ENCODE measurements at places on chromosomes 6 and 20.
A peak's percentile ranks its signal among the peaks of the same experiment; 100 is the strongest.

- DNase-seq: no peak
These were observed 44.0 kb downstream of the VSTM2L start for GRCh38 chr20:37946946-37947345.

DNA sequence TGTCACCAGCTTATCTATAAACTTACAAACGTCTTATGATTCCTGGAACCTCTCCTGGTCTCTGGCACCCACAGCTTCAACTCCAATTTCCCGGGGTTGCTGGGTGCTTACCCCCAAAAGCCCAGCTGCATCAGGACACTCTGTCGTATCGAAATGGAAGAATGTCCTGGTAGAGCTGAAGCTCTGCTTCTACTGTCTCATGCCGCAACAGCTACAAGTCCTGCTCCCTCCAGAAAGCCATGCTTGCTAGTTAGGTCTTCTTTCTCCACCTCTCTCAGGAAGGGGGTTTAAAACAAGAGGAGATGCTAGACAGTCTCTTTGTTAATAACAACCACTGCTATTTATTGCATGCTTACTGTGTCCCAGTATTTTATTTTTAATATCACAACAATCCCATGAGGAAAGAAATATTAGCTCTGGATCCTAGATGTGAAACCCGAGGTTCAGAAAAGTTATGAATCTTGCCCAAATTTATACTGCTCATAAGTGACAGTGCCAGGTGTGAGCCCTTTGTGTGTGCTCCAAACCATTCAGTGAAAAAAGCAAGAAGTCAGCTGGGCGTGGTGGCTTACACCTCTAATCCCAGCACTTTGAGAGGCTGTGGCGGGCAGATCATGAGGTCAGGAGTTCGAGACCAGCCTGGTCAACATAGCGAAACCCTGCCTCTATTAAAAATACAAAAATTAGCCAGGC, 82.3 kb upstream of the GCM1 start:
- no peak for DNase-seq

DNA sequence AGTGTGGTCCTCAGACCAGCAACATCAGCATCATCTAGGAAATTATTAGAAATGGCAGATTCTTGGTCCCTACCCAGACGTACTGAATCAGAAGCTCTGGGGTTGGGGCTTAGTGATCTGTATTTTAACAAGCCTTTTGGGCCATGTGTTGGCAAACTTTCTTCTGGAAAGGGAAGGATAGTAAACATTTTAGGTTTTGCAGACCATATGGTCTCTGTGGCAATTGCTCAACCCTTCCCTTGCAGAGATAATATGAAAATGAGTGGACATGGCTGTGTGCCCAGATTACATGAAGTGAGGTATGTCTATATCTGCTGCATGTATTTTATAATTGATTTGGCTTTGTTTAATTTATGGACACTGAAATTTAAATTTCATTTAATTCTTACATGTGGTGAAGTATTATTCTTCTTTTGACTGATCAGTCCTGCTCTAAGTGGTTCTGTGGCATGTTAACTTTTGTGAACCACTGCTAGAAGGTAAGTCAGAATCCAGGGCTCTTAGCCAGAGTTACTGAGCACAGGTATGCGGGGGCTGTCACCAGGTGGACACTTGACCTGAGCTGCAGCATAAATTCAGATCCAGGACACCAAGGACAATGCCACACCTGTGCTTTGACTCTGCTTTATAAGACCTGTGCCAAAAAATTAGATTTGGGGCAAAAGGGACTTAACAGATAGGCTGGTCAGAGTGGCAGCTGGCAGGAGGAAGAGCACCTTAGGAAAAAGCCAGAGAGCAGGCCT, 43.2 kb downstream of the LY86 start:
- peak; percentile 17 for DNase-seq

DNA sequence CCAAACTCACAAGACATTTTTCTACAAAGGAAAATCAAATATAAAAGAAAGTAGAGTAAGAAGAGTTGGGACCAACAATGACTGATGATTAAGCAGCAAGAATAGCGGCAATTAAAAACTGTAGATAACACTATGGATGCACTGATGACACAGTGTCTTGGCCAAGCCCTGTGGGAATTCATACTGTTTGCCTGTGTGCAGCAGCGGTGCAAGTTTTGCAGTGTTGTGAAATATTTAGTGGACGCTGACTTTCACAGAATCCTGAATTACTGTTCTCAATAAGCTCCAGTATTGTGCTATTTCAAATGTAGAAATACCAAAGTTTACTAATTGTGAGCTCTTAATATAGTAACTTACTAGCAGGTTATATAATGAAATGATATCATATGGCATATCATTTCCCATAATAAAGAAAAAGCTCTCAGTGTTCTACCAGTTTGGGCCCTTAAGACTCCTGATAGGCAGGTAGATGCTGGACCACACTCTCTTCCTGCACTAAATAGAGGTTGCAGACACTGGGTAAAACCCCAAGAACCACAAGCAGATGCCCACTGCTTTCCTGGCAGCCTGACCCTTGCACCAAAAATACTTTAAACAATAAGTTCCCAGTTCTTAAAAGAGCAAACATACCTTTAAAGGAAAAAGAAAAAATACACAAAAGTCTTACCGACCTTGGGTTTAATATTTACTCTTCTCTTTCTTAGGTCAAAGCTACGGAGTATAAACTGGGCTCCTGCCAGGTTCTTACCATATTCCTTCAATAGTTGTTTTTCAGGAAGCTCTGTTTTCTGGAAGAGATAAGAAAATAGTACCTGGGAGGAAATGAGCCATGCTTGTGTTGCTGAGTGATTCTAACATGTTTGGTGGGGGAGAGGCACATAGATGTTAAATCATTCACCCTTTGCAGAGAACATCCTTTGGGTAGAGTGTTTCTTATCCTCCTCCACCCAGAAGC, 41.6 kb downstream of the ANKEF1 start:
- DNase-seq: peak; percentile 47

- no peak for DNase-seq
These were observed 12.1 kb downstream of the HIVEP2 start for GRCh38 chr6:142932889-142933288.

DNA sequence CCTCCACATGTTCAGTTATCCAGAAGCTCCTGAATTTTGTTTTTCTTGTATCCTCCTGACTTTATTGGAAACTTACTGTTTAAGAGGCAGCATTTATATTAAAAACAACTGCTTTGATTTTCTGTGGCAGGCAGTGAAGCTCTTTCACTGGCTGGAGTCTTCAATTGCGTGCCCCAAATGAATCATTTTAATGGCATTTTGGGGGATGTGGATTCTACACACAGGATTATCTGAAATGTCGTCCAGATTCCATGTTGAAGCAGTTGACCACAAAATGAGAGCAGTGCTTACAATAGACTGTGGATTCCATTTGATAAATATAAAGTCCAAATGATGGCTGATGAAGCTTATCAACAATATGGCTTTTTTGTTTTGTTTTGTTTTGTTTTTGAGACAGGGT, 41.0 kb upstream of the HIVEP1 start:
- peak; percentile 39 for DNase-seq

DNA sequence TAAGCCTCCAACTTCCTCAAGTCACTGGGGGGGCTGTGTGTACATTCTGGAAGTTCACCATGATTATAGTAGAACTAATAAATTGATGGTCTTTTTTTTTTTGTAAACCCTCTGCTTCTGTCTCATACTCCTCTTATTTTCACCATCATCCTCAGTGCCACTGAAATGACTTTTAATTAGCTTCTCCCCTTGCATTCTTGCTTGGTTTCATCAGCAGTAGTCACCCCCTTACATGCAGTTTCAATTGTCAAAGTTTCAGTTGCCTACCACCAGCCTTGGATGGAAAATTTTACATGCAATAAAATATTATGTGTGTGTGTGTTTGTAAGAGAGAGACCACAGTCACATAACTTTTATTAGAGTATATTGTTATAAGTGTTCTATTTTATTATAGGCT, 175.8 kb upstream of the BMP5 start:
- no peak for DNase-seq

DNA sequence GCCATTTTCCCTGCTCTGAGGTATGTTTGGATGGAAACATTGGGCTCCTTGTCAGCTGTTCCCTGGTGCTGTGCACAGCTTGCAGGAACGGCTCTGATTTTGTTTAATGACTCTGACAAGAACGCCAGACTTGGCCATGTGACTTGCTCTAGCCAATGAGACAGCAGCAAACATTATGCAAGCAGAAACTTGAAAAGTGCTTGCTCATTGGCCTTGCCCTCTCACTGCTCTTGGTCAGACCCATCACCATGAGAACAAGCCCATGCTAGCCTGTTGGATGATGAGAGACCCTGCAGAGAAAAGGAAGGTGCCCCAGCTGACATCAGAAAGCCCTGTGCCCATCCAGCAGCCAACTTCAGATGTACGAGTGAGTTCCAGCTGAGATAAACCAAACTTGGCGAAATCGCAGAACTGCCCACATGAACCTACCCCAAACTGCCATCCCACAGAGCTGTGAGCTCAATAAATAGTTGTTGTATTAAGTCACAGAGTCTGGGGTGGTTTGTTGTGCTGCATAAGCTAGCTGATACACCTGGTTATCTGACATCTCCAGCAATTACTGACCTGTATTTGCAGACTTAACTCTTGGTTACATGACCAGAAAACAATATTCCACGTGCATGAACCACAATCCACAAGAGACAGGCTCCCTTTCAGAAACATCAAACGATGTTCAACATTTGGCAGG, 96.9 kb downstream of the JPH2 start:
- DNase-seq: peak; percentile 93

DNA sequence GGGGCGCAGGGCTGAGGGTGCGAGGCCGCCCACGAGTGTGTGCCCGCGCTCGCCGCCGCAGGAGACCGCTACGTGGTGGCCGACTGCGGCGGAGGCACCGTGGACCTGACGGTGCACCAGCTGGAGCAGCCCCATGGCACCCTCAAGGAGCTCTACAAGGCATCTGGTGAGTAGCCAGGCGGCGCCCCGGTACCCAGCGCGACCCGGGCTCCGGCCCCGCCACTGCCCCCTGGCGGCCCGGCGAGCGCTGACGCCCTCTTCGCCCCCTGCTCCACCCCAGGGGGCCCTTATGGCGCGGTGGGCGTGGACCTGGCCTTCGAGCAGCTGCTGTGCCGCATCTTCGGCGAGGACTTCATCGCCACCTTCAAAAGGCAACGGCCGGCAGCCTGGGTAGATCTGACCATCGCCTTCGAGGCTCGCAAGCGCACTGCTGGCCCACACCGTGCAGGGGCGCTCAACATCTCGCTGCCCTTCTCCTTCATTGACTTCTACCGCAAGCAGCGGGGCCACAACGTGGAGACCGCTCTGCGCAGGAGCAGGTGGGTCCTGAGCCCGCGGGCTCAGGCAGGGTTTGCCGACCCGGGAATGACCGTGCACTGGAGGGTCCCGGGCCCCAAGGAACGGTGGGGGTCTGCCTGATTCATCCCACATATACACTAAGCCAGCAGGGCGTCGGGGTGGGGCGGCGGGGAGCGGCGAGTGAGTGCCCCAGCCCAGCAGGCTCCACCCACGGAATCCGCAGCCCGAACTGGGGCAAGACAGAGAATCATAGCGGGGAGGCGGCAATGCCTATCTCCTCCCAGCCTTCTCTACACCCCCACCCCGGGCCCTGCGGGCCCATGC, 17.4 kb downstream of the HSPA12B start:
- no peak for DNase-seq

DNA sequence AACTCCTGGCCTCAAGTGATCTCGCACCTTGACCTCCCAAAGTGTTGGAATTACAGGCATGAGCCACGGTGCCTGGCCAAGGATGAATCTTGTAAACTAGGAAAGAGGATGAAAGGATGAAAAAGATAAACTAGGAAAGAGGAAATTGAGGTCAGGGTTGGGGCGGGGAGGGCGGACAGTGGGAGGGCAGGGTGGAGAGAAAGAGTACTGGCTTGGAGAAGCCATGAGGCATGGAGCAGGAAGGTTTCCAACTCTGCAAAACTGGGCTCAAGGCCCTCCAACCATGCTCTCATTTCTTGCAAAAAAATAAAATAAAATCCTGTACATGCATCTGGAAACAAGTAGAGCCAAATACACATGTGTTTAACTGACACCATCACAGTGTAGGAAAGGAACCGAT, 256.6 kb upstream of the SGK1 start:
- DNase-seq: no peak

- DNase-seq: no peak
These were observed 145.4 kb upstream of the CNR1 start for GRCh38 chr6:88311561-88311960.

DNA sequence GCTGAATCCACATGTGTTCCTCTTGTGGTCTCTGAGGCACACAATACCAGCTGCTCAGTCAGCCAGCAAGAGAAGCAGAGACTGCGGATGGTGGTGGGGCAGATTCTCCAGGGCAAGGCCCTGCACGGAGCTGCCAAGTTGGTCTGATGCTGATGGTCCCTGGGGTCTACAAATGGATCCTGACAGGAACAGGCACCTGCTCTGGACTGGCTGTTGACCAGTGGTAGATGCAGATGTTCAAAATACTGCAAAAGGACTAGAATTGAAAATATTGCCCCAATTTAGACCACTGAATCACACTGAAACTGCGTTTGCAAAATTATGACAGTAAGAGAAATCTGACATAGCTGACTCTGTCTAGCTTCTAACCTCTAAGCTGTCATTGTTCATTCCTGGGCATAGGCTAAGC, 29.6 kb upstream of the TUBB2A start:
- no peak for DNase-seq

- DNase-seq: peak; percentile 95
These were observed 32.1 kb upstream of the JAG1 start for GRCh38 chr20:10705801-10706459.

DNA sequence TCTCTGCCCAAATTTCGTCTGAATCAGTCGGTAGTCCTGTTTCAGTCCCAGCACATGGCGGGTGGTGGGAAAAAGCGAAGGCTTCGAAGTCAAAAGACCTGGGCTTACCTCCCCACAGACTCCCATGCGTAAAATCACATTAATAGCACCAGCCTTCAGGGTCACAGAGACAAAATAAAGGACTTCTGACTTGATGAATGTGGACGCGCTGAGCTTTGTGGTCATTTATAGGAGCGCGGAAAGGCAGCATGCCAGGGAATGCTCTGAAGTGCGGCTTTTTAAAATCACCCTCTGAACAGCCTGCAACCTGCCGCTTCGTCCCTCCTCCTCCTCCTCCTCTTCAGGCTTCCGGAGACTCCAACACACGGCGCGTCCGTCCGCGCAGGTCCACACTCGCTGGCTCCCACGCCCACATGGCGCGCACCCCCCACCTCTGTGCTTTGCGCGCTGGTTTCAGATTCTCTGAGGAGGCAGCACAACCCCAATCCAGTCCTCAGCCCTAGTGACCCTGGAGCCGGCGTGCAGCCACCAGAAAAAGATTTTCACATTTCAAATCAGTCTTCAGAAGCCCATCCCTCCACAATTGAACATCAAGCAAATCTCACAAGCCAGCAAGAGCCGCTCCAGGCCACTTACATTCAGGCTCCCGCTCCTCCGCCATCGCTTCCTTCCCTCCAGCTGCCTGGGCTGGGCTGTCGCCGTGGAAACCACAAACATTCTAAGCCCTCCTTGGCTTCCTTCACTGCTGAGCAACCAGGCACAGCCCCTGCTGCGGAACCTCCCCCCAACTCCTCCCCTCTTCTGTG, at the start of gene C6orf118:
TSS of gene C6orf118 (minus strand) at position 680 of the 806 bp plus-strand sequence. CDS start at position 661, 19 bp downstream.
- peak; percentile 18 for DNase-seq

DNA sequence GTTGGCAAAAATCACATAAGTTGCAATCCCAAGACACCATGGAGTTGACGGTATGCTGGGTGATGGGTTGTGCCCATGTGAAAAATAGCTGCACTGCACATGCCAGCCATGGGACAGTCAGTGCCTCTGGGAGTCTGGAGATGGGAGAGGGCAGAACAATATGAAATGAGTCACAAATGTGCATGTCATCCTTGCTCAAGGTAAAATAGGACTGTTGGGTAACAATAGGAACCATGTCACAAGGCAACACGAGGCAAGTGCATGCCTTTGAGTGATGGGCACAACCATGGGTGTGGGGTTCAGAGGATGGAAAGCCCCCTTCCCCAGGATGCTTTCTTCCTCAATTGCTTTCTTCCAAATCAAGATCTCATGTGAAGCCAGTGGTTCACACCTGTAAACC, 70.5 kb upstream of the PIM1 start:
- DNase-seq: peak; percentile 51

All from foreskin keratinocyte (primary cell).